ENCODE measurements at places on chromosomes 13 and 19.

DNA sequence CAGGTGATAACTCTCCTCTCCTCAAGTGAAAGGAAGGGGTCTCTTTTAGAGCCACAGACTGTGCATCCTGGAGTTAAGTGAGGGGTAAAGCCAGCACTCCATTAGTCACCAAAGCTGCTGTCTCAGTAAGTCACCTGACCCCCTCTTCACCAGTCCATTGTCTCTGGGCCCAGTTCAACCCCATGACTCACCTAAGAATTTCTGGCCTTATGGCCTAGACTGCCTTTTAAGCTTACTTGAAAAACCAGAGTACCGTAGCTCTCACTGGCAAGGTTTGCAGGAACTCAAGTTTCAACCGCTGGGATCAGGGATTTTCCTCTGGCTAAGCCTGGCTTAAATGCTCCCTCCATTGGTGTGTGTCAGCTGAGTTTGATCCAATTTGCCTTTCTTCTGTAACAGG lies 23.4 kb upstream of the EID2 start:
- DNase-seq: no peak

GRCh38 chr19:55353803-55354697 lies 469 bp downstream of the COX6B2 start:
- no peak for DNase-seq

GRCh38 chr19:29366757-29367156 lies 153.8 kb upstream of the UQCRFS1 start:
- no peak for DNase-seq

- no peak for DNase-seq
Observed at GRCh38 chr13:21133077-21133476, 43.3 kb downstream of the SKA3 start.

GRCh38 chr19:28130066-28130511 lies 1082.9 kb downstream of the UQCRFS1 start:
- DNase-seq: no peak

GRCh38 chr19:4025317-4025716 lies 17.8 kb downstream of the PIAS4 start:
- no peak for DNase-seq

GRCh38 chr19:44927746-44928145 lies 13.3 kb downstream of the APOC1 start:
- no peak for DNase-seq

DNA sequence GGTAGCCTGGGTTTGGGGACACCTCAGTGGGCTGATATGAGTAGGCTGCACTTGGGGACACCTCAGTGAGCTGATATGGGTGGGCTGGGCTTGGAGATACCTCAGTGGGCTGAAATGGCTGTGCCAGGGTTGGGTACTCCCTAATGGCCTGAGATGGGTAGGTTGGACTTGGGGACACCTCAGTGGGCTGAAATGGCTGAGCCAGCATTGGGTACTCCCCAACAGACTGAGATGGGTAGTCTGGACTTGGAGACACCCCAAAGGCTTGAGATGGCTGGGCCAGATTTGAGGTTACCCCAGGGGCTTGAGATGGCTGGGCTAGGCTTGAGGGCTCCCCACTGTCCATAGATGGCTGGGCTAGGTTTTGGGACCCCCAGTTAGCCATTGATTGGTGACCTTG lies 12.1 kb downstream of the IQCN start:
- DNase-seq: no peak

DNA sequence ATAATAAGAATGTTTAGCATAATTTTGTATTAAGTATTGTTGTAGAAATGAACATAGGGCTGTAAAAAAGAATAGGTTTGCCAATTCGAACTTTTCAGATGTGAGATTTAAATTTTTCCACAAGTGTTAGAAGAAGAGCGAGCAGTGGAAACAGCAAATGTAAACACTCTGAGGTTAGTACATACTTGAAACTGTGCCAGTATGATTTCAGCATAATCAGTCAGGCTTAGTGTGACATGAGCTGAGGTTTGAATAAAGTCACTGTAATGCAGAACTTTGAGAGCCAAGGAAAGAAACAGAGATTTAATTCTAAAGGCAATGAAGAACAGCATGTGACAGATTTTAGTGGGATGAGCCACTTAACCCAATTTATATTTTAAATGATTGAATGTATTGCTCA lies 2166.4 kb downstream of the PCDH9 start:
- no peak for DNase-seq

All from LNCaP clone FGC (cell line).